ENCODE measurements at places on chromosomes 2 and 18. TPM values are rescaled to one million over a fixed set of nuclear protein-coding genes. Genes with fewer than 3 reads are reported as not detected.

Gene ARMC9
- 189 TPM for total RNA-seq

Gene RNF152
- total RNA-seq, result 11.7 TPM

Gene WDR33
- 35.4 TPM for total RNA-seq

Gene NLRC4
- total RNA-seq, result not detected

Gene TNFRSF11A
- under 0.01 TPM for total RNA-seq

Gene PRKAG3
- not detected for total RNA-seq

DNA sequence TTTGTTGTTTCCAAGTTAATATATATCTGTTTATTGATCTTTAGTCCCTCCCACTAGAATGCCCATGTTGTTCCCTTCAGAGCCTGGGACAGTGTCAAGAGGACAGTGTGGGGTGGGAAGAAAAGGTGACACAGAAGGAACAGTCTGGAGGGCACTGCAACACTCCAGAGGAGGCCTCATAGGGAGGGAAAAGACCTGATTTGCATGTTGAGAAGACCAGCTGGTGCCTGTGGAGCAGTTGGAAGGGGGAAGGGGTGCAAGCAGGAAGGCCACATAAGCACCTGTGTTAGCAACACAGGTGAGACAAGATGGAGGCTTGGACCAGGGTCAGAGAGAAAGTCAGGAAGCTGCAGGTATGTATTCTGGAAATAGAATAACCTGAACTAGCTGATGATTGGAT, 48.1 kb upstream of the FHOD3 start:
- DNase-seq, result no peak

DNA sequence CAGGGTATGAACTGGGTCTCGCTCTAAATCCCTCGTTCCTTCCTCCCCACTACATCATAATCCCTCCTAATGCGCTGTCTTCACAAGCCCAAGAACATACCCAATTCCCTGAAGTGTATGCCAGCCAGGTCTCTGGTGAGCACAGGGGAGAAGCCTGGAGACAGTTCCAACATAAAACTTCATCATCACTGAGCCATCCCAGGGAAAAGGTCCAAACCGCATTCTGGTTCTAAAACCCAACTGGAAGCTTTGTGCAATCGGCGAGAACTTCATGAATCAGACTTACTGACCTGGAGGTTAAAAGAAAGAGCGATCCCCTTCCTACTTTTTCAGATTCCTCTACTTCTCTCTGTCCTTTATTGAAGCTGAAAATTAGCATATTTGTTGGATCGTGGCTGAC, 132.7 kb downstream of the ALPK2 start:
- DNase-seq, result no peak

- DNase-seq, result peak; percentile 32
These were observed 113.6 kb upstream of the STK17B start for GRCh38 chr2:196284866-196285557.

DNA sequence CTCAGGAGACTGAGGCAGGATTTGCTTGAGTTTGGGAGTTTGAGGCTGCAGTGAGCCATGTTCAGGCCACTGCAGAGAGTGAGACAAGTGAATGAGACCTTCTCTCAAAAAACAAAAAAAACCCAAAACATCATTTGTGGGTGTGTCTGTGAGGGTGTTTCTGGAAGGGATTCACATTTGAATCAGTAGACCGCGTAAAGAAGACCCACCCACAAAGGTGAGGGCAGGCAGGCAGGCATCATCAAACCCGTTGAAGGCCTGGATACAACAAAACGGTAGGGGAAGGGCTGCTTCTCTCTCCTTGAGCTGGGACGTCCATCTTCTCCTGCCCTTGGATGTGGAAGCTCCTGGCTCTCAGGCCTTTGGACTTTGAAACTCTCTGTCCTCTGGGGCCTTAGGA, 25.4 kb downstream of the CDKL4 start:
- DNase-seq, result no peak

DNA sequence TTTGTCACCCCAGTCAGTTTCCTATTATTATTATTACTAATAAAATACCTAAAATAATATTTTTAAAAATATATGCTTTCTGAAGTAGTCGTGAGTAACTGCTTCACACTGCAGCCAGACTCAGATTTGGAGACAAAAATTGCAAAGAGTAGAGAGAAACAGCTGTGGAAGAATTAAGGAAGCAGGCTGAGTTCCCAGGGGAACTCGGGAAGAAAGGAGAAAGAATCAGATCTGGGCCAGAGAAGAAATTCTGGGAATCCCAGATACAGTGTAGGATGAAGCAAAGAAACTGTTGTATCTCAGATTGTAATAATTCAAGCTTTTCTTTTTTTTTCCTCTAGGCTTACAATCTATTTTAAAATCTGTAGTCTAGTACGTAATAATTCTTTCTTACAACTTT, 182.3 kb downstream of the FTCDNL1 start:
- no peak for DNase-seq
